ENCODE measurements at places on chromosomes 12 and 14. TPM values are rescaled to one million over a fixed set of nuclear protein-coding genes. Genes with fewer than 3 reads are reported as not detected.

Gene EIF2S3B
- polyA plus RNA-seq, result 0.30 TPM

Gene POTEM
- polyA plus RNA-seq, result not detected

Gene KRT8
- not detected for polyA plus RNA-seq

Gene MPHOSPH9
- 4.9 TPM for polyA plus RNA-seq

Gene MAPK1IP1L
- polyA plus RNA-seq, result 67.8 TPM

Gene CCDC88C
- 72.3 TPM for polyA plus RNA-seq

Gene CAPZA3
- polyA plus RNA-seq, result not detected

Gene KITLG
- polyA plus RNA-seq, result 0.03 TPM

Gene MGP
- not detected for polyA plus RNA-seq

Gene MIPOL1
- not detected for polyA plus RNA-seq

Gene BLTP3B
- 22.0 TPM for polyA plus RNA-seq

Gene STYK1
- not detected for polyA plus RNA-seq

Gene ACADS
- polyA plus RNA-seq, result 15.9 TPM

Gene MMAB
- 12.4 TPM for polyA plus RNA-seq

Gene AQP5
- not detected for polyA plus RNA-seq

GRCh38 chr12:63521706-63522105, 146.6 kb downstream of the DPY19L2 start:
- DNase-seq, result no peak

- peak; percentile 76 for DNase-seq
Measured at GRCh38 chr14:76763096-76764041, 2.1 kb downstream of the VASH1 start.

GRCh38 chr14:93520053-93520607, 89.4 kb downstream of the UNC79 start:
- no peak for DNase-seq

DNA sequence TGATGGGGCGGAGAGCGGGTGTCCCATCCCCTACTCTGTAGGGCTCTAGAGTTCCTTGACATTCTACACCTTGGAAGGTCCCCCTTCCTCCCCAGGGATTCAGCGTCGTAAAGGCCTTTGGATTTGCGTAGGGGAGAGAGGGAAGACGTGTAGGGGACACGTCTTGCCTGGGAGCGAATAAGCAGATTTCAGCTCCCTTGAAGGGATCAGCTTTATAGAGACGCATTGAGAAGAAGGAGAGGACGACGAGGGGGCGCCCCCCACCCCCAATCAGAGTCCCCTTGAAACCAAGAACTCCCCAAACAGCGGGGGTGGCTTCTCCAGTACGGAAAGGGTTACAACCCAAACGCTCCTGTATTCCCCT, 324 bp downstream of the CALCOCO1 start:
- no peak for DNase-seq

- DNase-seq, result no peak
Measured at GRCh38 chr12:132413931-132414588, 75.9 kb upstream of the FBRSL1 start.

GRCh38 chr14:61051051-61051450, 70.0 kb downstream of the SLC38A6 start:
- no peak for DNase-seq

DNA sequence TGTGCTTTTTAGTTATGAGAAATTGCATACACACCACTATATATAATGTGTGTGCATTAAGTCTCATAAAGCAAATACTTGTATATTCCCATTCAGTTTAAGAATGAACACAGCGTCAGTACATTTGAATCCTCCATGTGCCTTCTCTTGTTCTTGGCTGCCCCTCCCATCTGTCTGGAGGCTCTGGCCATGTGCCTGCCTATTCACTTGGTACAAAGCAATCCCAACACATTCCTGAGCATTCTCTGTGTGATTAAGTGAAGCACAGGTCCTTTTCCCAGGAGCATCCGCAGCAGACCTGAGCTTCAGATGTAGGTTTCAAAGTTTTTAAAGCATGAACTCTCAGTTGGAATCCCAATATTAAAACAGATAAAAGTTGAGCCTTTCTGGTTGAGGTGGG, 58.7 kb downstream of the POLR3B start:
- no peak for DNase-seq

- DNase-seq, result no peak
Measured at GRCh38 chr14:90522571-90523191, 125.9 kb downstream of the CALM1 start.

GRCh38 chr14:24377126-24377525, 9.1 kb downstream of the NFATC4 start:
- DNase-seq, result no peak

- DNase-seq, result no peak
Measured at GRCh38 chr12:22670762-22671161, 45.8 kb downstream of the ETNK1 start.

GRCh38 chr12:4214877-4215228, 58.7 kb upstream of the CCND2 start:
- DNase-seq, result peak; percentile 72

DNA sequence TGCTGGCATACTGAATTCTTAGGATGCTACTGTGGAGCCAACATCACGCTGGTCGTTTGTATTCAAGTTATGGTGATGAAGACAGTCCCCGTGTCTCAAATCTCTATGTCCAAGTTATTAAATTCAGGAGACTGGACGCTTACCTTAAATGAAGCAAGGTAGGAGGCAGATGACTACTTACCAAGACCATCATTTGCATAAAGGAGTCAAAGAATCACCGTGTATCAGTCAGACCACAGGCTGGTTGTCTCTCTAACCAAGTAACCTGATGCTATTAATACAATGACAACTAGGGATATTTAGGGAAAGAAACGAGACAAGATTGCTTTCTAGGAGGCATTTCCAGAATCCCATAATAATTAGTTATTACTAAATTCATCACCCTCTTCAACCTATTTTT, 78.1 kb upstream of the FRMD6 start:
- DNase-seq, result no peak

DNA sequence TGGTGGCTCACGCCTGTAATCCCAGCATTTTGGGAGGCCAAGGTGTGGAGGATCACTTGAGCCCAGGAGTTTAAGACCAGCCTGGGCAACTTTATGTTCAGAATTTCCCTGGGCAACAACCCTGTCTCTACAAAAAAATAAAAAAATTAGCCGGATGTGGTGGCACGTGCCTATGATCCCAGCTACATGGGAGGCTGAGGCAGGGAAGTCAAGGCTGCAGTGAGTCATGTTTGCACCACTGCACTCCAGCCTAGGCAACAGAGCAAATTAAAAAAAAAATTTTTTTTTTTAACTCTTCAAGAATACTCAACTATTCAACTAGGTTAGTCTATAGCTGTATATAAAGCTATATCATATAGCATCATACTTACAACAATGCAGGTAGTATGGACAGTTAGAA, 113.0 kb downstream of the RALGAPA1 start:
- no peak for DNase-seq

DNA sequence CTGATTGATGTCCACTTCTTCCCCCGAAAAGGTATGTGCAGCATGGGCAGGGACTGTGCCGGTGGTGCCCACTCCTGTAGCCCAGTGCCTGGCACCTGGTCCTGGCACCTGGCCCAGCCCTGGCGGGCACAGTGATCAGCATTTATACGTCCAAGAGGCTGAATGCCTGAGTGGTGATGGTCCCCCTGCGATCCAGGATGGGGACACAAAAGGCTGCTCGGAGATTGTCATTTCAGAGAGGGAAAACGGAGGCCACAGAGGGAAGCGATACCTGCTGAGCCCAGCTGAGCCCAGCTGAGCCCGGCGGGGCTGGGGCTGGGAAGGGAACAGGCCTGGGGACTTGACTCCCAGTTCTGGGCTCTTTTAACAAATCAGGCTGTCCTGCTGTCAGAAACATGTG, 55.8 kb downstream of the PRIMA1 start:
- no peak for DNase-seq

DNA sequence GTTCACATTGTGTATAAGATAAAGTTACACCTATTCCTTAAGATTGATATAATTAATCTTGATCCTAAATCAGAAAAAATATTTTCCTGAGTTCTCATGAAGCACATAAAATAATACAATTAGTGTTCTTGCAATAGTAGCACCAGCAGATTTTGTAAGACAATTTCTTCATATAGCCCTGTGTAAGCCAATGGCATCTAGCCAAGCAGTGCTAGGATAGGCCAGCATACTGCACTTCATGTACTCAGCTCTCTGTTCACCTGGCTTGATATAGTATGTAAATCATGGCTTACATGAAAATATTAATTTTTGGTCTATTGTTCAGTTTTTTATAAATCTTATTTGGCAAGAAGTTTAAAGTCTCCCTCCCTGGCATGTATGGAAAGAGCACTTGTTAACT, 1.9 kb downstream of the KLRF2 start:
- no peak for DNase-seq

GRCh38 chr12:49881415-49882247, 22.1 kb downstream of the FAIM2 start:
- no peak for DNase-seq

DNA sequence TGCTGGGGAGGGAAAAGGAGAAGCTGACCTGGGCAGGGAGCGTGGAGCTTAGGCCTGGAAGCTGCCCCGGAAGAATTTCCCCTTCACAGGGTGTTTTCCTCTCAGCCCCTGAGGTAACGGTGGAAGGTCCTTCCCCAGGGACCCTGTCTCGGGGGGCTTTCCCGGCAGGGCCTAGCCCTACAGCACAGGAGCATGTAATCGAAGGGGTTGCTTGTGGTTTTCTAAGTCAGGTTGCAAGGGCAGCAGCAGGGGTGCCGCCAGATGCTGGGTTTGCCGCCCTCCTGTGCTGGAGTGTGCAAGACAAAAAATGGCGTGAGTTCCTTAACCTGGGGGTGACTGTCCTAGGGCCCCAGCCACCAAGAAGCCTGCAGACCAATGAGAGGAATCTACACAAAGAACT, 1.6 kb upstream of the KRT74 start:
- no peak for DNase-seq

DNA sequence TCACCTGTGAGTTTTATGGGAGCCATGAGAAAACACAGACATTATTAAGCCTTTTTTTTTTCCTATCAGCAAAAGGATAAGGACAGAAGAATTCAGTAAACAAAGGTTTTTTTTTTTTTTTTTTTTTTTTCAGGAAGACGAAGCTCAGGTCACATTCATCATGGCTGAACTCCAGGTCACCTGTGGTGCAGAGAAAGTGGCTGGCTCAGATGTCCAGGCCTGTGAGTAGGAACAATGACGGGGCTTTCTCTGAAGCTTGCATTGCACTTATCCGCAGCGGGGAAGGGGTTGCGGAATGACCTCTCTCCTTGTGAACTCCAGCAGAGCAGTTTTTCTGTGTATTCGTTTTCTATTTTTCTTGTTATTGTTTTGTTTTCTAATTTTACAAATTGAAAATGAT, 759.6 kb upstream of the TMEM132C start:
- DNase-seq, result no peak

DNA sequence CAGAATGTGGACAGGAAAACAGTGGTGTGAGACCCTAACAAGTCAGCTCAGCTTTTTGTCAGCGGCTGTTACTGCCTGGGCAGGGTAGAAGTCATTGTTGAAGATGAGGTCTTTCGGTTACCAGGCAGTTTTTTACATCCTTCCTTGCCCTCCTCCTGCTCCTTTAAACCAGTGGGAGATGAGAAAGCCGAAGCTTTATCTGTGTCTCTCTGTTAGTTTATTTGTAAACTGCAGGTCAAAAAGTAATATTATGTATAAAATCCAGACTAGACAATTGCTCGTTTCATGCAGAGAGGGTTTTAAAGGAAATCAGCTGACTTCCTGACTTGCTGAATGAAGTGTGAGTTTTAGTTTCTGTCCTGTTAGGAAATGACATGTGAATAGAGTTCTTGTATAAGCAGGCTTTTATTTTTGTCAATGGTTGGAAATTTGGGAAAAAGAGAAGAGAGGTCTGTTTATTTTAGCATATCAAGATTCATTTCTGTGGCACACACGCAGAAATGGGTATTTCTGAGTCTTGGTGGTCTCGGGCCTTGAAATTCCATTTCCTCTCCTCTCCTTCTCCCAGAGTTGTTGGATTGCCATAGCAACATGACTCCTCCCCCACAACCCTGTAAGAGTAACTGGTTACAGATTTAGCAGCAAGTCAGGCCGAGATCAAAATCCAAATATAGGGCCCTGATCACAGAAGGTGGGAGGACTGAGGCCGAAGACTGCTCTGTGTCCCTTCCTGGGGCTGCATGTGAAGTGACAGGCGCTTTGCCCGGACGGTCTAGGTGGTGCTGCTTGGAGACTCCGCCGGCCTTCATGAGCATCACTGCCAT, 60.8 kb downstream of the SAMD4A start:
- peak; percentile 33 for DNase-seq

DNA sequence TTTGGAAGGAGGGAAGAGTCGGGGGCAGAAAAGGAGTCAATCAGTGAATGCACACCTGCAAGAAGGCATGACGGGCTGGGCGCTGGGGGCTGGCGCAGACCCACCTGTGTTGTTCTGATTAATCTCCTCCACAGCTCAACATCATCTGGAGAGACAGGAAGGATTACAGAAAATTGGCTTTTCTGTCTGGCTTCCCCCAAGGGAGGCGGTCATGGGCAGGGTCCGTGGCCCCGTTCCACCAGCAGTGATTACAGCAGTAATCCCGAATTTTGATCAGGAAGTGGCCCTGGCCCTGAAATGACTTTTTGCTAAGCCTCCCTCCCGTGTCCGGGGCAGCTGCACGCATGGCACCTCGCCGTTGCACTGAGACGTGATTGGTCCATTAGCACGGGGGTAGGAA, 24.4 kb upstream of the GALNT9 start:
- no peak for DNase-seq

GRCh38 chr14:65877624-65878023, 465.1 kb downstream of the FUT8 start:
- no peak for DNase-seq

- no peak for DNase-seq
Measured at GRCh38 chr12:386651-387050, 2.5 kb downstream of the KDM5A start.

DNA sequence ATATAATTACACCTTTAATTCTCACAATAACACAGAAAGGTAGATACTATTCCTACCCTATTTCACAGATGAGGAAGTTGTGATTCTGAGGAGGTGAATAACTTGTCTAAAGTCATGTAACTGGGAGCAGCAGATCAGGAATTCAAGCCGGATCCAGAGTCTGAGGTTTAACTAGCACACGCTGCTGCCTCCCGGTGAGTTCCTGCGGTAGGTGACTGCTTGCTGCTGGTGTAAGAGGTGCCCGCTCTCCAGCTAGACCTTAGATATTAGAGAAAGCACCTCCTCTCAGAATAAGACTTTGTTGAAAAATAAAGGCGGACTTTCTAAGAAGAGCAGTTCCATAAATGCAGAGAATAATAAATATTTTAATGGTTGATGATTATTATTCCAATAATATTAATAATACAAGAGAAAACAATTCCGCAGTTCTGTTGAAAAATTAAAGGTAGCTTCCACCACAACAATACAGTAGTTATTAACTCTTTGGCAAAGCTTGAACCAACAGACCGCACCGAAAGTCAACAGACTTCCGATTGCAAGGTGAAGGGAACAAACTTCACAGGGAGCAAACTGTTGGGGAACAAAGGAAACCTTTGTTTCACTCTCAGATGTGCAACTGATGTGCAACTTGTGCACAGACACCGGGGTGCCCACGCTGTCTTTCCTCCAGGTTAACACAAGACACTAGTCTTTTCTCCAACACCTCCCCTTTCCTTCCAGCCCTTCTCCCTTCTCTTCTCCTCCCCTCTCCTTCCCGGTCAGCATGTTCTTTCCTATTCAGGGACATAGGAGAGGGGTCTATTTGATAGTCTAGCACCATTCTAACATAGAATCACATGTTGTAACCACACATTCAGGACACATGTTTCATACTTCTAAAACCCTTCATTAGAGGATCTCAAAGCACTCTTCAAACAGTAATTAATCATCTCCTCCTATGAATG, 73.2 kb upstream of the EGLN3 start:
- no peak for DNase-seq

- no peak for DNase-seq
Measured at GRCh38 chr12:117370588-117370987, 9.2 kb upstream of the NOS1 start.
